Stimulated activated CD8-positive, alpha-beta memory T cell treated with anti-CD3 and anti-CD28 coated beads, Interleukin-7, amount 100 ng/mL, for 24 hours (primary cell): ENCODE measurements at places on chromosomes 13 and 19.

GRCh38 chr13:99075268-99076191 is 97.7 kb upstream of the DOCK9 start:
- no peak for DNase-seq

GRCh38 chr13:97348569-97349100 is 85.3 kb upstream of the RAP2A start:
- DNase-seq, result no peak

GRCh38 chr19:16069813-16070365 is 6.4 kb upstream of the TPM4 start:
- DNase-seq, result no peak

DNA sequence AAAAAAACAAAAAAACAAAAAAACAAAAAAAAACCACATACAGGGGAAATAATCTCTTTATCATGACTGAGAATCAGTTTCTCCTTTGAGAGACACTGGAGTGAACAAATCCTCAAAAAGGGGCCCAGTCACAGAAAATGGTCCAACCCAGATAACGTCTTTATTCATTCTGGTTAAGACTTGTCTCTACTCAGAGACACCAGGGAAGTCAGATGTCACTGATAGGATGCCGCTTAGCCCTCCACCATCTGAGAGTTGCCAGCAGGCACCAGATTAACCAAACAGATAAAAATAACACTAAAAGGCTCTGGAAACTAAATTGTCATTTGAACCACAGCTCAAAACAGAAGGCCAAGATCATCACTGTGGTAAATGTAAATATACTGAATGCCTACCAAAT is 1163.4 kb upstream of the ATXN8OS start:
- DNase-seq, result no peak

DNA sequence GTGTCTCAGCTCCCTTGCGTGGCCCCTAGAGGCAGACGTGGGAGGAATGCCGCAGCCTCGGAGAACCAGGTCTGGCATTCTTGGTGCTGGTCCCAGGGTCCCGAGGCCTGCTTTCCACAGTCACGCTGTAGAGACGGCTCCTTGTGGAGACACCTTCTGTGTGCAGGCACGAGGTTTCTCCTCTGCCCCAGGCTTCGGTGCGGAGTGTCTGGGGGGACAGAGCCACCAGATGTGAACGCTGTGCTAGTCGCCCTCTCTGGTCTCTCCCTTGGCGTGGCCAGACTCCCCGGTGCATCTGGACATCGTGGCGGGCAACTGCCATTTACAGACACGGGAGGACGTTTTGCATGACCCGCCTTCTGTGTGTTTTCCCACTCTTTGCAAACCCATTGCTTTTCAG is 7.5 kb upstream of the TMEM255B start:
- no peak for DNase-seq

DNA sequence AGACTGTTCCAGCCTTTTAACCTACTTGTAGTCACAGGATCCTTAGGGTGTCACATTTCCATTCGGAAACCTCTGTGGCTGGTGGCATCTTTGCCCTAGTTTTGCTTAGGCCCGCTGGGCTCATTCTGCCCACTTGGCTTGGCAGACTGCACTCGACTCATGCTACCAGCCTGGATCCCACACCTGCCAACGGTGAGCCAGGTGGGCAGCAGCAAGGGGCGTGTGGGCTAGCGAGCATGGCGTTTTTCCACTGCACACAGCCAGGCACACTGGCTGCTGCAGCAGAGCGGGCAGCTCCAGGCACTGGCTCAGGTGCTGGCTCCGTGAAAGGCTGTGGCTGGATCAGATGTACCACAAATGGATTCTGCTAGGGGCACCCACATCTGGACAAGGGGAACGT is 838.2 kb downstream of the SLITRK6 start:
- no peak for DNase-seq

- no peak for DNase-seq
These were observed 80.6 kb downstream of the ZNF557 start for GRCh38 chr19:7149956-7150705.

- DNase-seq, result no peak
These were observed 71.0 kb downstream of the RASL11A start for GRCh38 chr13:27341616-27342015.

GRCh38 chr19:36110487-36111199 is at the start of gene OVOL3:
TSS of gene OVOL3 (plus strand) at chr19:36111143. CDS start at chr19:36111203, 60 bp downstream.
- no peak for DNase-seq

DNA sequence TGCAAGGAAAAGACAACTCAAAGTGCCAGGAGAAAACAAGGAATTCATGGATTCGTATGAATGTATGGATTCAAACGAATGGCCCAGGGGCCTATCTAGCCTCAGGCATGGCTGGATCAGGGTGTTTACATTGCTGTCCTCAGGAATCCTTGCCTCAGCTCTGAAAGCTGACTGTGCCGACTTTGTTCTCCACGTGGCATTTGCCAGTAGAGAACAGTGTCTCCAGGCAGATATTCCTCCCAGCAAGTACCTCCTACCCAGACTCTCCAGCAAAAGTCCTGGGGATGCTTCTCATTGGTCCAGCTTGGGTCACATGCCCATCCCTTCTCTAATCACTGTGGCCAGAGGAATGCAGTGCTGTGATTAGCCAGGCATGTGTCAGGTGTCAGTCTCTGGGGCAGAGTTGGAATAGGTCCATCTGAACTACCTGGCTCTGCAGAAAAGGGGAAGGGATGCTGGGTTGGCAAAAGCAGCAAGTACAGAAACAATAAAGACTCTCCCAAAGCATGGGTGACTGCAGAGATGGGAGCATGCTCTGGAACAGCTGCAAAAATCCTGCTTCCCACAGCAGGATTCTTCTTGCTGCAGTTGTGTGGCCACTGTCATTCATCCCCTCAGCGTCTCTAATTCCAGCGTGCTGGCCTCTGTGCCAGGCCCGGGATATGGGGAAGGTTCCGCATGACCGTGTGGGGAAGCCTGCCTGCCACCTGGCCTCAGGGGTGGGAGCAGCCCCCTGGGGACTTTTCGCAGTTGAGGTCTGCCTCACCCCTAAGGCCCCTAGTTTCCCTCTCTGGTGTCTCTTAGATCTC is 30.0 kb downstream of the CCNE1 start:
- no peak for DNase-seq

- DNase-seq, result no peak
These were observed 223.9 kb downstream of the LHFPL6 start for GRCh38 chr13:39379118-39379517.

DNA sequence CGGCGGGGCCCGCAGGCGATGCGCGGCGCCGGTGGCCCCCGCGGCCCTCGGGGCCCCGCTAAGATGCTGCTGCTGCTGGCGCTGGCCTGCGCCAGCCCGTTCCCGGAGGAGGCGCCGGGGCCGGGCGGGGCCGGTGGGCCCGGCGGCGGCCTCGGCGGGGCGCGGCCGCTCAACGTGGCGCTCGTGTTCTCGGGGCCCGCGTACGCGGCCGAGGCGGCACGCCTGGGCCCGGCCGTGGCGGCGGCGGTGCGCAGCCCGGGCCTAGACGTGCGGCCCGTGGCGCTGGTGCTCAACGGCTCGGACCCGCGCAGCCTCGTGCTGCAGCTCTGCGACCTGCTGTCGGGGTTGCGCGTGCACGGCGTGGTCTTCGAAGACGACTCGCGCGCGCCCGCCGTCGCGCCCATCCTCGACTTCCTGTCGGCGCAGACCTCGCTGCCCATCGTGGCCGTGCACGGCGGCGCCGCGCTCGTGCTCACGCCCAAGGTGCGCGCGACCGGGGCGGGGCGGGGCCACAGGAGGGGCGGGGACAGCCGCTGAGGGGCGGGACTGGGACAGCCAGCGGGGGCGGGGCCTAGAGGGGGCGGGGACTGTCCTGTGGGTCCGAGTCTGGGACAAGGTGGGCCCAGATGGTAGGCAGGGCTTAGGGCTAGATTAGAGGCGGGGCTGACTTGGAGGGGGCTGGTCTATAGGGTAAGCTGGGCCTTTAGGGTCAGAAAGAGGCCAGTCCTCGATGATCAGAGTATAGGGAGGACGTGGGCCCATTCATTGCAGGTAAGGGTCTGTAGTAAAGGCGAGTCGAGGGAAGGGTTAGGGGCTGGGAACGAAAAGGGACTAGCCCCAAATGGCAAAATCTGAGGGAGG is 5.1 kb downstream of the GRIN2D start:
- peak; percentile 74 for DNase-seq

- DNase-seq, result no peak
These were observed 15.6 kb downstream of the CLDN10 start for GRCh38 chr13:95568131-95568530.

- DNase-seq, result no peak
These were observed 2.0 kb upstream of the PIK3R2 start for GRCh38 chr19:18150776-18151624.

DNA sequence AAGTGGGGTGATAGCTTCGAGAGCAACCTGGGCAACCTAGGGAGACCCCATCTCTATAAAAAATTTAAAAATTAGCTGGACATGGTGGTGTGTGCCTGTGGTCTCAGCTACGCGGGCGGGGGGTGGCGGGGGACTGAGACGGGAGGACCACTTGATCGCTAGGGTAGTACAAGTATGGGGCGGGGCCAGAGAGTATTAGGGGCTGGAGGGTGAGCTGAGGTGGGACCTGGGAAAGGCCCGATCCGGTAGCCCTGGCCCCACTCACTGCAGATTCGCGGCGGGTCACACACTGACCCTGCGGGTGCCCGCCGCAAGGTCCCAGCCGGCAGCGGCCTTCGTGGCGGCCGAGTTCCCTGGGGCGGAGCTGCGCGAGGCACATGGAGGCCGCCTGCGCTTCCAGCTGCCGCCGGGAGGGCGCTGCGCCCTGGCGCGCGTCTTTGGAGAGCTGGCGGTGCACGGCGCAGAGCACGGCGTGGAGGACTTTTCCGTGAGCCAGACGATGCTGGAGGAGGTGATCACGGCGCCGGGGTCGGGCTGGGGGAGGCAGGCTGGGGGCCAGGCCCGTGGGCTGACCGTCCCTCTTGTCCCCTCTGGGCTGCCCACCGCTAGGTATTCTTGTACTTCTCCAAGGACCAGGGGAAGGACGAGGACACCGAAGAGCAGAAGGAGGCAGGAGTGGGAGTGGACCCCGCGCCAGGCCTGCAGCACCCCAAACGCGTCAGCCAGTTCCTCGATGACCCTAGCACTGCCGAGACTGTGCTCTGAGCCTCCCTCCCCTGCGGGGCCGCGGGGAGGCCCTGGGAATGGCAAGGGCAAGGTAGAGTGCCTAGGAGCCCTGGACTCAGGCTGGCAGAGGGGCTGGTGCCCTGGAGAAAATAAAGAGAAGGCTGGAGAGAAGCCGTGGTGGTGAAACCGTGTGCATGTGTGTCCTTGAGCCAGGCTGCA is 2.0 kb upstream of the ARHGAP45 start:
- no peak for DNase-seq

DNA sequence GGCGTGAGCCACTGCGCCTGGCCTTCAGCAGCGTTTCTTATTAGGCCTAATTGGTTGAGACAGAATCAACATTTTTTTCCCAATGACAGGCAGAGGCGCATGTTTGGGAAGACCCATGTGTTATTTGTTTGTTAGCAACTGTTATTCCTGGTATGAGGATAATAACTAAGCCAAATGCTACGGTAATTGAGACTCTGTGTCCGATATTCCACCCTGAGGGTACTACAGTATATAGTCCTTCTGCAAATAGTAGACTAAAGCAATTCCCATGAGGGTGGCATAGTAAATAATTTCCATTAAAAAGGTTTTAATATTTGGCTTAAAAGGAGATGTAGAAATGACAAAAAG is 18.4 kb upstream of the CCL25 start:
- no peak for DNase-seq

DNA sequence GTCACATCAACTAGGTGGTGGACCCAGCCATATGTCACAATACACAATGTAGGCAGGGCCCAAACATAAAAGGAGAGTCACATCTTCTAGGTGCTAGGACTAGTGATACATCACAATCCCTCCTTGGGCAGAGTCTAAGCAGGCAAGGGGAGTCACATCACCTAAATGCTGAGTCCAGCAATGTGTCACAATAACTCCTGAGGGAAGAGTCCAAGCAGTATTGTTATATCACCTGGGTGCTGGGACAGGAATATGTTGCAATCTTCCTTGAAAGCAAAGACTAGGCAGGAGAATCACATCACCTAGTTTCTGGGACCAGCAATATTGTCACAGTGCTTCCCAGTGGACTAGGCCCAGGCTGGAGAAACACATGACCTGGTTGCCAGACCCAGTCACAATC is 29.4 kb upstream of the ZNF729 start:
- DNase-seq, result no peak

DNA sequence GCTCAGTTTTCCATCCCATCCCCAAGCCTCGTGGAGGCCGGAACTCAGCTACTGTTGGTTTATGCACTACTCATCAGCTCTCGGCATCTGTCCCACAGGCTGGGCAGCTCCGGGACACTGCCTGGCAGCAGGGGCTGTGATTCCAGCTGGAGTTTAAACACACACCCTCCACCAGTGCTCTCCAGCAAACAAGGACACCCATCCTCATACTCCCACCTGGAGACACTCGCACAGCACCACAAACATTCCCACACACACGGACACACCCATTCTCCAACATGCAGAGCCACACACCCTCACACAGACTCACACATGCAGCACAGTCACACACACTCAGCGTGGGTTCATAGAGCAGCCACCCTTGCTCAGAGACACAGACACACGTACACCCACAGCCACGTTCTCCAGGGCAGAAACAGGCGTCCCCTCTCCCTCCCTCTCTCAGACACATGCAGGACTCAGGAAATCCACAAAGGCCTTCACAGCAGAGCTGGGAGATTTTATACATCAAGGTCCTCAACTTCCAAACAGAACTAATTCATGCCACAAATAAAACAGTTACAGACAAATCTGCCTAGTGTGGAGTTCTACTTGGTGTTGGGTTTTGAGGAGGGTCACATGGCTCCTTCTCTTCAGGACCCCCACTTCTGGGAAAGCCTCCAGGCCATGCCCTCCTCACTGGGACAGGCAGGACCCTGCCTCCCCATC is 785.4 kb downstream of the UQCRFS1 start:
- DNase-seq, result no peak

DNA sequence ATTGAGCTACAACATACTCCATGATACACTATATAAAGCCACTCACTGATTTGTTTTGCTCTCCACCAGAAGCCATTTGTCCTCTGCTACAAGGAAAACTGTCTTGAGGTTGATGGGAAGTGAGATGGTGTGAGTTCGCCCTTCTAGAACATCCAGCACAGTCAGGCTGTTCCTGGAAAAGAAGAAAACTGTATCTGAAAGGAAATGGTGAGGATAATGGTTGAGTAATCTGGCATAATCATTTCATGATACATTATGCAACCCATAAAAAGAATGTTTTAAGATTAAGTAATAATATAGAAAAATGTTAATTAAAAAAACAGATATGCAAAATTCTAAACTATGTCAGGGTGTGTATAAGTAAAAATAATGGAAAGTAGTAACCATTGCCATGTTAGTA is 233.9 kb downstream of the RGCC start:
- DNase-seq, result no peak

DNA sequence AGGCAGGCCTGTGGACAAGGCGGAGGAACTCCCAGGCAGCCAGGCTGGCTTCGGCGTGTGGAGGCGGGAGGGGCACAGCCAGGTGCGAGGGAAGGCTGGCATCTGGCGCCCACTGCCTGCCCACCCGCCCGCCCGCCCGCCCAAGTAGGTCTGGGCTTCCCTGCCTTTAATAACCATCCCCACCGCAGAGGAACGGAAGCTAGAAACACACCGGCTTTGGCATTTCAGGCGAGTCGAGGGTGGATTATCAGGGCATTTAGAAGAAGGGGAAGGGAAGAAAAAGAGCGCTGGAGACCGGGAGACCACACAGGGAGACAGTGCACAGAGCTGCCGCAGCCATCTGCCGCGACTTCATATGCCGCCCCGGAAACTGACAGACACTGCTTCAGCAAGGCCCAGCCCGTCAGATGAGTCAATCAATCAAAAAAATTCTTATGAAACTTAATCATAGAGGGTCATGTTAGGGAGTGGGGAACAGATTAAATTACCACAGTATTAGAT is 199.7 kb downstream of the TSHZ3 start:
- no peak for DNase-seq
